ENCODE measurements at places on chromosomes 2 and 18.

GRCh38 chr2:83613178-83613577, 845.9 kb downstream of the SUCLG1 start:
- H3K27me3 ChIP-seq, result no peaks in the 10 kb centered on the region
- no peaks in the 10 kb centered on the region for H3K4me1 ChIP-seq
- H3K27ac ChIP-seq, result no peak overlapping the region
- H3K4me3 ChIP-seq, result no peak overlapping the region

- no peak for DNase-seq
- H3K36me3 ChIP-seq, result no peaks in the 10 kb centered on the region
- no peaks in the 10 kb centered on the region for H3K4me1 ChIP-seq
- H3K27ac ChIP-seq, result no peak overlapping the region
- H3K27me3 ChIP-seq, result no peaks in the 10 kb centered on the region
Measured at GRCh38 chr2:168146892-168147810, 100.2 kb downstream of the STK39 start.

- no peak overlapping the region for H3K4me3 ChIP-seq
- H3K27ac ChIP-seq, result no peak overlapping the region
- no peaks in the 10 kb centered on the region for H3K36me3 ChIP-seq
- DNase-seq, result no peak
- no peaks in the 10 kb centered on the region for H3K4me1 ChIP-seq
Measured at GRCh38 chr2:33804155-33804554, 205.1 kb upstream of the FAM98A start.

- H3K4me1 ChIP-seq, result peaks cover 18% of the 10 kb centered on the region
- DNase-seq, result peak; percentile 17
- no peaks in the 10 kb centered on the region for H3K27me3 ChIP-seq
- H3K4me3 ChIP-seq, result no peak overlapping the region
- no peaks in the 10 kb centered on the region for H3K36me3 ChIP-seq
Measured at GRCh38 chr2:237072067-237072931, 13.4 kb upstream of the COPS8 start.

DNA sequence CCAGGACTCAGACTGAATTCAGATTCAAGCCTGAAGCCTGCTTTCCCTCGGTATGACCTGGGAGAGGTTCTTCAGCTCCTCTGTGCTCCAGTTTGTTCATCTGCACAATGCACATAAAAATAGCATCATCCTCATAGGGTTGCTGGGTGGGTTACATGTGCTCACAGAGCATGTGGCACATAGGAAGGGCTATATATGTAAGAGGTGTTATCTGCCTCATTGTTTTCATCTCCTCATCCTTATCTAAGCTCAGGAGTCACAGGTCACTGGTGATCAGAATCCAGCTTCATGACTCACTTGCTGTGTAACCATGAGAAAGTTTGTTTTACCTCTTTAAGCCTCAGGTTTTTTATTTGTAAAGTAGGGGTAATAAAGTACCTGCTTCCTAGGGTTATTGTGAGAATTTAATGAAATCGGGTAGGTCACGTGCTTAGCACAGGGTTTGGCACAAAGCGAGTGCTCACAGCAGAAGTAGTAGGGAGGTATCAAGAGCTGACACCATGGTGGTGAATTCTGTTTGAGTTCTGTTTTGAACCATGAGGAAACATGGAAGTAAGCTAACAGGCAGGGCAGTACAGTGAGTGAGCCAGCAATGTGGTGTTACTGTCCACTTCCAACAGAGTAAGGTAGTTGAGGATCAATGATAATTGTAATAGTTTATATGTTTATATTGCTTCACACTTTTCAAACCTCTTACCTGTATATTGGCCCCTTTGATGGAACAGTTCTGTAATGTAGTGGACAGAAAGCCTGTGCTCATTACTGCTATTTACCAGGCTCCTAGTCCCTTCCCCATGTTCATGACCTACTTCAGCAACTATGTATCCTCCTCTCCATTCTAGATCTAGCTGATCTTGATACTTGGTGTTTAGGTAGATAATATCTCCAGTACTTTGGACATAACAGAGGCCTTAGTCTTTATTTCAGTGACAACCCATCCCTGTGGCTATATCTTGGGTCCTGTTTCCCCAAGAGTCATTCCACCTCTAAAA, 141.4 kb upstream of the LTBP1 start:
- no peaks in the 10 kb centered on the region for H3K27me3 ChIP-seq
- H3K4me1 ChIP-seq, result peaks cover 10% of the 10 kb centered on the region
- H3K4me3 ChIP-seq, result no peak overlapping the region
- H3K27ac ChIP-seq, result no peak overlapping the region
- DNase-seq, result peak; percentile 45

DNA sequence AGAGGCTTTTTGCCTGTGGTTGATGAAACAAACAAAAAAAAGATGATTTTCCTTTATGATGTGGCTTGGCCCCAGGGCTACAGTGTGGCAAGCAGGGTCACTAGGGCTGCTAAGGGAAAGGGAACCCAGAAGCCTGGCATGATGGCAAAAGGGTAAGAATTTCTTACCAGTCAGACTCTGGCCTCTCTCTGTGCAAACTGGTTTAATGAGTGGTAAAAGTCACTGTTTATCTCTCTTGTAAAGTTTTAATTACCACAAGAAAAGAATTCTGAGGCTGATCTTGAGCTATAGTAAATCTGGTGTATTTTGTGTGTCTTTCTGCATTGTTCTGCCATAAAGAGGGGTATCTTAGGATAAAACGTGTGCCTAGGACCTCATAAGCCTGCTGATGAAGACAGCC, 275.4 kb downstream of the STK39 start:
- H3K36me3 ChIP-seq, result no peaks in the 10 kb centered on the region
- H3K27me3 ChIP-seq, result no peaks in the 10 kb centered on the region
- H3K4me3 ChIP-seq, result no peak overlapping the region
- DNase-seq, result no peak

DNA sequence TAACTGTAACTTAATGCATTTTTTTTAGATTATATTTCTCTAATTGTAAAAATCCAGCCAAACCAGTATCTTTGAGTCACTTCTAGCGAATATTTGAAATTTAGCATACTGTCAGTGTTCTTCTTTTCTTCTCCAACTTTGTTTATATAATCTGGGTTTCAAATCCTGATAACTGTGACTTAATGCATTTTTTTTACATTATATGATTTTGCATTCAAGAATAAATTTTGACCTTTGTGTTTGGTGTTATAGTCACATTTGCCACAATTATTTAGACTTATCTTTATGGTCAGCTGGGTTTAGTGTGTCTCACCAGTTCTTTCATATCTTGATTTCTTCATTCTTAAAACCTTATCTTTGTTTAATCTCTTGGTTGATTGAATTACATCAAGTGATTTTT, 345.7 kb downstream of the SLC4A3 start:
- H3K4me1 ChIP-seq, result peaks cover 7% of the 10 kb centered on the region
- H3K36me3 ChIP-seq, result no peaks in the 10 kb centered on the region
- no peaks in the 10 kb centered on the region for H3K27me3 ChIP-seq
- no peak overlapping the region for H3K4me3 ChIP-seq
- H3K27ac ChIP-seq, result no peak overlapping the region

DNA sequence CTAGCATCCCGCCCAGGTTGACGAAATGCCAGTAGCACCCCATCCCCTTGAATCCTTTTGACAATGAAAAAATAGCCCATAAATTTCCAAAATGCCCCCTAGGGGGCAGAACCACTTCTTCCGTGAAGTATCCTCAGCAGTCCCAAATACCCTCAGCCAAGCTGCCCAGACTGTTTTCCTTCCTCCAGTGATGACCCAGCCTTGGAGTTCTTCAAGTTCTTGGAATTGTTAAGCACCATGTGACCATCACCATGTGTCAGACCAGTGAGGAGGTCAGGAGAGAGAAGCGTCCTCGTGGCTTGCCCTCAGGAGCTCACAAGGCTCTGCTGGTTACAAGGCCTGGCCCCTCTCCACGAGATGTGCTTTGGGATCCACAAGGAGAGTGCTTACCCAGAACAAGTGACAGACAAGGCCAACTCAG, 1.4 kb upstream of the SLC23A3 start:
- H3K4me3 ChIP-seq, result no peak overlapping the region
- peak; percentile 67 for DNase-seq
- peaks cover 4% of the 10 kb centered on the region for H3K36me3 ChIP-seq

GRCh38 chr2:62287282-62287681, 91.4 kb downstream of the B3GNT2 start:
- H3K27me3 ChIP-seq, result no peaks in the 10 kb centered on the region
- H3K4me1 ChIP-seq, result peaks cover 3% of the 10 kb centered on the region
- no peak for DNase-seq
- no peak overlapping the region for H3K4me3 ChIP-seq
- no peaks in the 10 kb centered on the region for H3K36me3 ChIP-seq
- no peak overlapping the region for H3K27ac ChIP-seq

- H3K36me3 ChIP-seq, result no peaks in the 10 kb centered on the region
- peak; percentile 72 for DNase-seq
- H3K4me1 ChIP-seq, result peaks cover 8% of the 10 kb centered on the region
- no peaks in the 10 kb centered on the region for H3K27me3 ChIP-seq
Measured at GRCh38 chr2:160719116-160719515, 225.5 kb upstream of the RBMS1 start.

DNA sequence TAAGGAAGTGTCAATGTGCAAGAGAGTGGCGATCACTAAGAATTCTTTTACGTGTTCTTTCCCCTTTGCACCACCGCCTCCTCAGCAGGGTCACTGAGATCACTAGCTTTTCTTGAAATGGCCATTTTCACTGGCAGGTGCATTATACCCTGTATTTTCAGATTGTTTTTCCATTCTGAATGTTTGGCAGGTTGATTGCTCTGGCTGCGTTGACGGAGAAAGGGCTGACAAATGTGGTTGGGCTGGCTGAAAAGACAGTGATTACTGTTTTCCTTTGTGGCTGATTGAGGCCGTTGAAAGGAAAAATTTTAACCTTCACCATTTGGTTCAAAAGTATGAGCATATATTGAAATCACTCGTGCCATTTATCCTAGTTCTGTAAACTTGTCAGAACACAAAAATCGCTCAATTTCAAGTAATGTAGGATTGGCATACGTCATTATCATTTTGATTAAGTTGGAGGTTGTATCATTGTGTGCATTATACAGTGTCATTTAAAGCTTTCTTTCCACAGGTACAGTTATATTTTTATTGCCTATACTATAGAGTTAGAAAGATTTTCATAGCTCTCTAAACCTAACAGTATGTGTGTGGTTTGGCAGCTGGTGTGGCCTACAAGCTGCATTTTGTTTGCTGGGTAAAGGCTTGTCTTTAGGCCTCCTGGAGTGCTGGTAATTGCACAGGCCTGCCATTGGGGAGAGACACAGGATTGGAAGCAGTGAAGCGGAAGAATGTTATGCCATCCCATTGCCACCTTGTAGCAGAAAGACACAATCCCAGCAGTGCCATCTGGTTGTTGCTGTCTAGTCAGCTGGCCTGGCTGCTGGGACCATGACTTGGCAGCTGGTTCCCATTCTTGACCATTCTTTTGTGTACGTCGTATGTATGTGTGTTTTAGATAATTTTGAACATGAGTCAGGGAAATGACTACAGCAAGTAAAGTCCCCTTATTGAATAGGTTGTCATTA, 36.7 kb downstream of the DYNC1I2 start:
- no peak overlapping the region for H3K4me3 ChIP-seq
- peaks cover 7% of the 10 kb centered on the region for H3K4me1 ChIP-seq
- peak overlapping the region; percentile 31 for H3K27ac ChIP-seq
- H3K27me3 ChIP-seq, result no peaks in the 10 kb centered on the region

- peak; percentile 18 for DNase-seq
- no peaks in the 10 kb centered on the region for H3K36me3 ChIP-seq
- H3K27ac ChIP-seq, result no peak overlapping the region
- no peak overlapping the region for H3K4me3 ChIP-seq
- H3K27me3 ChIP-seq, result peaks cover 47% of the 10 kb centered on the region
- peaks cover 5% of the 10 kb centered on the region for H3K4me1 ChIP-seq
Measured at GRCh38 chr2:64482765-64483504, 29.0 kb downstream of the LGALSL start.

DNA sequence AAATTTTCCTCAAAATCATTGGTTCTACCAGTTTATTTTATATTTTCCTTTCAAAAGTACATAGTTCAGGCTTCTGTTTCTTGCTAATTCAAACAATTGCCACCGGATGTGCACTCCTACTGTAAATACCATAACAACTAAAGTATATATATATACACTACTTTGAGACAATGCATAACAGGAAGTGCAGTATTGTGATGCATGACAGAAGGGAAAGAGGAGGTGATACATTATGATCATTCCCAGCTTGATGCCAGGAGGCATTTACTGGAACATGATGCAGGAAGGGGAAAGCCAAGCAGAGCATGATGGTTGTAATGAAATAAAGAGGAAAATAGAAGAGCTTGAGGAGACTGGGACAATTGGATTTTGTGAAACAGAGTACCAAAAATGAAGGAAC, 215.2 kb upstream of the NT5C1B start:
- no peaks in the 10 kb centered on the region for H3K36me3 ChIP-seq
- no peak for DNase-seq
- H3K27ac ChIP-seq, result no peak overlapping the region

- H3K27me3 ChIP-seq, result no peaks in the 10 kb centered on the region
- no peaks in the 10 kb centered on the region for H3K36me3 ChIP-seq
- no peaks in the 10 kb centered on the region for H3K4me1 ChIP-seq
- no peak overlapping the region for H3K4me3 ChIP-seq
- no peak for DNase-seq
- H3K27ac ChIP-seq, result no peak overlapping the region
Measured at GRCh38 chr2:214192711-214193110, 218.1 kb upstream of the VWC2L start.

GRCh38 chr18:78113940-78114251, 864.2 kb downstream of the GALR1 start:
- H3K27ac ChIP-seq, result no peak overlapping the region
- H3K27me3 ChIP-seq, result no peaks in the 10 kb centered on the region
- H3K4me3 ChIP-seq, result no peak overlapping the region
- H3K36me3 ChIP-seq, result no peaks in the 10 kb centered on the region

DNA sequence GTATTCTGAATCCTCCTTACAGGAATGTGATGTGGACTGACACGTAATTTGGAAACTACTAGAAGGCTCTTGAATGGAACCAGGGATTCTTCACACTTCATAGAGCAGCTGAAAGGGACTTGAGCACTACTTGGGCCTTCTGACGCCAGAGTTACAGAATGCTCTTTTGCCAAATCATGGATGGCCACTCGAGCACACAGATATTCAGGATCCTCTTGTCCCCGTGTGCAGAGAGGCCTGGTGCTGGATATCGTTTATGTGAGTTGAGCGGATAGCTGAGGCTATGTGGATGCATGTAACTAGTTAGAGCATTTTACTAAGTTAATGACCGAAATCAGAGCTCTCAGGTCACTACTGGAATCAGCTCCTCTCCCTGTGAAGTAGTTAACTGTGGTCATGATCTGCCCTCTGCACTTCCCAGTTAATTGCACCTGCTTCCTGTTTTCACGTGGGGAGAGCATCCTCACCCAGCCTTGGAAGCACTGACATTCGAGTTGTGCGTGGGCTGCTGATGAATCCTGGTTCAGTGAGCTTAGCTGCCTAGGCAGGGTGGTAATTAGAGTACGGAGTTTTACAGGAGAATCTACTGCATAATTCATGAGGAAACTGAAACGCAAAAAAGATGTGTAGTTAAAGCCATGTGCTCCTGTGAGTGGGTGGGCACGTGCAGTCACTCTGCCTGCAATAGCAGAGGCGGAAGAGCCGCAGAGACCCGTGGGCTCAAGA, 5.2 kb upstream of the TPO start:
- no peaks in the 10 kb centered on the region for H3K4me1 ChIP-seq
- no peaks in the 10 kb centered on the region for H3K36me3 ChIP-seq
- no peak overlapping the region for H3K4me3 ChIP-seq
- H3K27ac ChIP-seq, result no peak overlapping the region
- no peak for DNase-seq
